Stimulated activated CD8-positive, alpha-beta memory T cell treated with anti-CD3 and anti-CD28 coated beads, Interleukin-2, amount 100 ng/mL, for 1 hour (primary cell): ENCODE measurements at places on chromosomes 3 and 15.

- DNase-seq = no peak
These were observed 18.6 kb downstream of the RNU5B-1 start for GRCh38 chr15:65323071-65323511.

DNA sequence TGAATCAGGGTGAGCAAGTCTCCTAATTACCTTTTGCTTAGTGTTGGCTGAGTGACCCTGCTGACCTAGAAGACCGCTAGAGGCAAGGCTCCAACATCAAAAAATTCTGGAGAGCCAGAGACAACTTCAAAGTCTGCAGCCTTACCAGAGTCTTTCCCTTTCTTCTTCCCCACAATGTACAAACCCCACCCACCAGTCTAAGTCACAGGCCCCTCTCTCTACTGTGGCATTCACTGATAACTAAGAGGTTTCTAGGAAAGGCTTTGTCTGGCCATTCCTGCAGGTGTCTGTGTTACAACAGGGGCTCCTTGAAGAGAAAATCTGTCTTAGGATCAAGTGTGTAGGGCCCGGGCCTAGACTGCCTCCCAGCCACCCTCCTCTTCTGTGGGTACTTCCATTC is 525 bp downstream of the MYH15 start:
- DNase-seq = no peak

DNA sequence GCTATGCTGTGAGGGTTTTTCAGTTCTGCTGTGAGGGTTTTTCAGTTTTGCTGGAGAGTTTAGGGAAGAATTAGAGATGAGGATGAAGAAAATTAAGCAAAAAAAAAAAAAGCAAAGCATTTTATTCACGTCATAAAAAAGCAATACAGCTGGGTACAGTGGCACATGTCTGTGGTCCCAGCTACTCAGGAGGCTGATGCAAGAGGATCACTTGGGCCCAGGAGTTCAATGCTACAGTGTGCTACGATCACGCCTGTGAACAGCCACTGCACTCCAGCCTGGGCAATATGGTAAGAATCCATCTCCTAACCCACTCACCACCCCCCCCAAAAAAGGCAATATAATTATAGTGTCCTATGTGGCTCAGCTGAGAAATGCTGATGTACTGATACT is 162.7 kb downstream of the MAGI1 start:
- no peak for DNase-seq

DNA sequence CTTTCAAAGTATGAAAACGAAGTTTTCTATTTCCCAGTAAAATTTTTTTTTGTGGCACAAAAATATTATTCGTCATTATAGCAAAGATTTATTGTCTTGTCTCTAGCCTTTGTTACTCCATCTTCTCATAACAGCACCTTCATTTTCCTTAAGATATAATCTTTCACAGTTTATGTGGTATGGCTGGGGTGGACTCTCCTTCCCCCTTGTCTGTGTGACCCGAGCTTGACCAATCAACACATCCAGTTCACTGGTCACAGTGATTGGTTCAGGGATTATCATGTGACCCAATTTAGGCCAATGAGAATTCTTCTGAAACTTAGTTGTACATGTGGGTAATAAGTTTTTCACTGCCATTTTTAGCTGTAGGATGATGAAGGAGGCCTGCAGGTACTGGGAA is 71.2 kb upstream of the DCBLD2 start:
- no peak for DNase-seq

DNA sequence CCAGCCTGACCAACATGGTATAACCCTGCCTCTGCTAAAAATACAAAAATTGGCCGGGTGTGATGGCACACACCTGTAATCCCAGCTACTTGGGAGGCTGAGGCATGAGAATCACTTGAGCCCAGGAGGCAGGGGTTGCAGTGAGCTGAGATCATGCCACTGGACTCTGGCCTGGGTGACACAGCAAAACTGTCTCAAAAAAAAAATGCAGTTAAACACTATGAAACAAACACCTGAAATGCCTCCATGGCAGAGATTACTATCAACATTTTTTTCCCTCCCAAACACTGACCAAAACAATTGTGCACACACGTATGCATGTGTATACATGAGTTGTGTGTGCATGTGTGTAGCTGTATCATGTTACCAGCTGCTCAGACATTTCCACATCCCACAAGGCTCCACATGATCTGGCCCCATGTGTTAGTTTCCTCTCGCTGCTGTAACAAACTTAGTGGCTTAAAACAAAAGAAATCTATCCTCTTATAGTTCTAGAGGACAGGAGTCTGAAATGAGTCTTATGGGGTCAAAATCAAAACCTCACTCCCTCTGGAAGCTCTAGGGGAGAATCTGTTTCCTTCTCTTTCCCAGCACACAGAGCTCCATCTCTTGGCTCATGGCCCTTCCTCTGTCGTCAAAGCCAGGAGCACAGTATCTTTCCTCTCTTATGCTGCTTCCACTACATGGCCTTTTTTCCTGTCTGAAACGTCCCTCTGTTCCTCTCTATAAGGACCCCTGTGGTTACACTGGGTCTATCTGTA is 34.5 kb downstream of the SLC41A3 start:
- no peak for DNase-seq

DNA sequence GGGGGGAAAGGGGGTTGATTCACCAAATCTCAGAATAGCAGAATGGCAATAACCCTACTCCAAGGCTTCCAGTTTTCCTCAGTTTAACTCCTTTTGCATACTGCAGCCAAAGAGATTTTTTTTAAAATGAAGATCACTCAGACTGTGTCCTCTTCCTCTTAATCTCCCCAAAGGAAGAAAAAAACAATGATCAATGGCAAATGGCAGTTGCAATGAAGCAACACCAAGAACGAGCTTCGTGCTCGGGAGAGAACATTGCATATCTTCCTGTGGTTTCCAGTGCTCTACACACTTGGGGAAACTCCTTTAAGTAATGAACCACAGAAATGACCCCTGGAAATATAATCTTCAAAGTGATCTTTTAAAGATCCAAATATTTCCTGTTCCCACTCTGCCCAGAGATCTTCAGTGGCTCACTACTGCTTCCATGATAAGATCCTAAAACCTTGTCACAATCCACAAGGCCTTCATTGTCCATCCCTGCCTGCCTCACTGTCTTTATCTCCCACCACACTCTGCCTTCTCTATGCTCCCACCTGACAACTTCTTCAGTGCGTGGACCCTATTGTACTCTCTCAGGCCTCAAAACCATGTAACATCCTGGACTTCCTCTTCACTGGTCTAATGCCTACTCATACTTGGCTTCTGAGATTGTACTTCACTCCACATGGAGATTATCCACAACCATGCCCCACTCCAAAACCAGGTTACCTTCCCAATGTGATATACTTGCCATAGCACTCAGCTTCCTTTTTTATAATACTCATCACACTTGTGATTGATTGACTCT is 394.8 kb downstream of the FHIT start:
- DNase-seq = no peak
